ENCODE measurements at places on chromosomes 1 and 21.
A peak's percentile ranks its signal among the peaks of the same experiment; 100 is the strongest.

GRCh38 chr1:67724928-67725560 is 40.0 kb downstream of the GADD45A start:
- no peak for DNase-seq

GRCh38 chr1:18580691-18581419 is 49.8 kb upstream of the PAX7 start:
- no peak for DNase-seq

DNA sequence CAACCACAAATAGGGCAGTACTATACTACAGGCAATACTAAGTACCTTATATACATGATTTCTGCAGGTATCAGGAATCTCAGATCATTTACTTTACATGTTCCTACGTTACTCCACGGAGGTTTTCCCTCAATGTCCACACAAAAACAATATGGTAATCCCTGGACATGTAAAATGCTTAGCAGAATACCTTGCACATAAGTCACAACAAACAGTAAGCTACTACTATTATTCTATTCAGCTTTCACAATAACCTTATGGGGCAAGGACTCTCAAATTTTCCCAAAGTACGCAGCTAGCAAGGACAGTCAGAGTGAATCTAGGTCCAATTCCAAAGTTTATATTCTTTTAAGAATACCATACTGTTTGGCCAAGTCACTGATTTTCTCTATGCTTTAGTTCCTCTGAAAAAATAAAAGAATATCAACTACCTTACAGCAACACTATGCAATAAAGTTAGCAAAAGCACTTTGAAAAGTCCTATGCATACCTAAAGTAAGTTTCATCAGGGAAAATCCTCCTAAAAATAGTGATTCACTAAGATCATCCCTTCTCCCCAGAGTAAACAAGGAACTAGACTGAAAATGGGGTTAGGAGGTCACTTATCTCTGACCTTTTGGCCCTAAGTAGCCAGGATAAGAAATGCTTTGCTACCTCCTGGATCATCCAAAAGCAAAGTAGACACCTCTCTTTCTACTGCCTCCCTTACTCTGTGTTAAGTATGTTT is 67.4 kb downstream of the LUZP1 start:
- no peak for DNase-seq

DNA sequence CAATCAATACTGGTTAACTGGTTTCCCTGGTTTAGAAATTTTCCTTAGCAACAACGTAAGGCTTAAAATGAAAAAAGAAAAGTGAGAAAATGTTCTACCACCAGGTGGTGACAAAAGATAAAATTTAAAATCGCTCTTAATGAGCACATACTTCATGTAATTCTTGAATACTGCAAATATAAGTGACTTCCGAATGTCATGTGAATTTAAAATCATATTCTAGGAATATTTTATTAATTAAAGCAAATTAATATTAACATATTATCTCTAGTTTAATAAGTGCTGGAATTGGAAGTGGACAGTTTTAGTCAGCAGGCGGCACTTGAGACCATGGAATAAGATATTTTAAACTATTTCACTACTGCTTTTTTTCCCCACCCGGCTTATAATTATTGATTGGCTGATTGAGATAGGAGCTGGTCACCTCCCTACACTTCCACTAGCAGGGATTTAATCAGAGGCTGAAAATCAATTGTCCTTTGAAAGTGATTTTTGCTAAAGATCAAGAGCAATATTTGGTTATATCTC is 5.0 kb upstream of the ADAMTS1 start:
- DNase-seq = no peak

DNA sequence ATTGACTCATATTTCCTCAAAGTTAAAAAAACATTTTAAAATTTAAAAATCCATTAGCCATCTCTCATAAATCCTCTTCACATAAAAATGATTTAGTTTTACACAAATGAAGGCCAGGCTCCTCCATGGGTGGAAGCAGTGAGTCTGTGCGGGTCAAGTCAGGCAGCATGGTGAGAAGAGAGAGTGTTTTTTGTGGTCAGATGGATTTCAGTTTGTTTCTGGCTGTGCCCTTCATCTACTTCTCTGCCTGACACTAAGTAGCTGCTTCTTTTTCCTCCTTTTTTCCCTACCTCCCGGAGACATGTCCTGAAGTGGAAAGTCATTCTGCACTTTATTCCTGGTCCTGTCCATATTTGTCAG is 10.3 kb downstream of the PLA2G4A start:
- DNase-seq = no peak

- no peak for DNase-seq
Observed at GRCh38 chr1:24235921-24236788, 49.1 kb upstream of the IFNLR1 start.

- DNase-seq = no peak
Observed at GRCh38 chr1:54986025-54986424, 5.6 kb downstream of the TMEM61 start.

- DNase-seq = peak; percentile 53
Observed at GRCh38 chr1:204431310-204432184, 19.9 kb upstream of the PPP1R15B start.

DNA sequence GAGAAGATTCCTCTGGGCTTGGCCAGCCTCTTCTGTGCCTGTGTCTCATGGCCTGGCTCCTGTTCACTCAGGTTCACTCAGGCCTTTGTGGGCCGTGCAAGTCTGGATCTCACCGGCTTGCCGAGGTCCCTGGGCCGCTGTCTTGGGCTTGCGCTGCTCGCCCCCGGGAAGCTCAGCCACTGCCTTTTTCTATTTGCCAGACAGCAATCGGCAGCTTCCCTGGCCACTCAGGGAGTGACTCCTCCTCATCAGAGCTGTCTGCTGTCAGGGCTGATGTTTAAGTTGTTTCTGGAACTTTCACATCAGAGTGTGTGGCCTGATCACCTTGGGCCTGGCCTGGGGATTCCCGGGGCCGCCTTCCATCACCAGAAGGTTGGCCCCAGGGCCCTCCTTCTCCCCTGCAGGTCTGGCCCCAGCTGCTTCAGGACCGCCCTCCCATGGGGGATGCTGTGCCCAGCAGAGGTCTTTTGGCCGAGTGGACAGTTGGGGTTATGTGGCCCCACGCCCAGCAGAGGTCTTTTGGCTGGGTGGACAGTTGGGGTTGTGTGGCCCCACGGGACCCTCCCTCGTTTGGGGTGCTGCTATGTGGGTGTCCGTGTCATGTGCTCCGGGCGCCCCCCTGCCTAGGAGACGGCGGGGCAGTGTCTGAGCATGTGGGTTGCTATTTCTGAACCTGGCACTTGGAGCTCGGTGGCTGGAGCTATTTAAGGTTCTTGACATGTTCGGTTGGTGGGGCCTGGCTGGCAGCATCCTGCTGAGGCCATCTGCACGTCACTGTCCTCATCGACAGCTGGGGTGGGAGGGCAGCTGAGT is 12.5 kb downstream of the SLX9 start:
- no peak for DNase-seq

- DNase-seq = no peak
Observed at GRCh38 chr1:56566994-56567393, 12.4 kb downstream of the PLPP3 start.

- no peak for DNase-seq
Observed at GRCh38 chr1:206911064-206911663, 10.6 kb downstream of the FCMR start.

DNA sequence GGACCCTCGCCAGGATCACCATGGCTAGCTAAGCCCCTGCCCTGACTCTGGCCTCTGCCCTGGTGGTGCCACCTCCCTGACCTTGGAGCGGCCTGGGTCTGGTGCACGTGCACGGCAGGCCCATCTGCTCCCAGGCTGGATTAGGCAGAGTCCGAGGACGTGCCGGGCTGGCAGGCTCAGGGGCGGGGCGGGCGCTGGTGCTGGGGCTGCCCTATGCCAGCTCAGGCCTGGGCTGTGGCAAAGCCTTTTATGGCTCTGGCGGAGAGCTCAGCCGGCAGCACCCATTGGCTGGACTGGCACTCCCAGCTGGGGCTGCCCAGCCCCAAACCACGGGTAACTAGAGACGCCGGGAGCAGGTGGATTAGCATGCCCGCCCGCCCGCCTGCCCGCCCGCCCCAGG is 17.1 kb upstream of the EDN2 start:
- no peak for DNase-seq

GRCh38 chr1:8363767-8364301 is 45.9 kb downstream of the SLC45A1 start:
- DNase-seq = no peak

- DNase-seq = no peak
Observed at GRCh38 chr1:26784886-26785285, 2.9 kb upstream of the PIGV start.

- DNase-seq = no peak
Observed at GRCh38 chr1:149942207-149942606, 5.5 kb upstream of the MTMR11 start.

DNA sequence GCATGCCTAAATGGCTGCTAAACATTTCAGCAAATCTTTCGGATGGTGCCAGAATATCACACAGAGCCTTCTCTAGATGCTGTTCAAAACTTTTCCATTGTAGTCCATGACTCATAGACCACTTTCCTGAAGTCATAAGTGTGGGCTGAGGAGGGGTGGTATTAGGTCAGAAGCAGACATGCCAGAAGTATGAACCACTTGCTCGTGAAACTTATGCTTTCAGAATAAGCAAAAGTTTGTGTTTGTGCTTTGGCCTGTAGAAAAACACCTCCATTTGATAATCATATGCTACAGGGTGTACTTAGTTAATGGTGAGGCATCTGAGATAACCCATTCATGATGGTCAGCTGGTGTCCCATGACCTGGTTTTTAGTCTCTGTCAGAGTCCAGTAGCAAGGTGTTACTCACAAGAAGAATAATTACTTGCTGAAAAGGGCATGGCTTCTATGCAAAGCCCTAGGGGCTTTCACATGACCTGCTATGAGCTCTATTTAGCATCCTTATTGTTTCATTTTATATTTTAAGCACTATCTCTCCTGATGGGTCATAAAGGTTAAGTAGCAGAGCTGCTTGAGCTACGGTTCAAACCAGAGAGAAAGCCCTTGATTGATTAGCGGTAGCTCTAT is 183.1 kb upstream of the IVNS1ABP start:
- DNase-seq = no peak

DNA sequence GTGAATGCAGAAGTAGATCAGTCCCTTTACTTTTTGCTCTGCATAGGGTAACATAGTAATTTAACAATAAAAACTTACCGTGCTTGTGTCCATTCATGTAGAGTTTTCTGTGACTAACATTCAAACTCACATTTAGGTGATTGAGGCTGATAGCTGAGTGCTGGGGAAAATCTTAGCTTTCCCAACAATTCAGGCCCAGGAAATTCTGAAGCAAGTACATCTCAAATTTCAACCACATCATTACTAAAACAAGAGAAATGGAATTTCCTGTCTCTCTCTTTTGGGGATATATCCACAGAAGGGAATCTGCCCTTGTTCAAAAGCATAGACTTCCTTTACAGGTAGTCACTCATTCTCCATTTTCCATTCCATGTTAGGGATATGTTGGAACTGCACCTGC is 33.1 kb upstream of the C1orf146 start:
- no peak for DNase-seq

DNA sequence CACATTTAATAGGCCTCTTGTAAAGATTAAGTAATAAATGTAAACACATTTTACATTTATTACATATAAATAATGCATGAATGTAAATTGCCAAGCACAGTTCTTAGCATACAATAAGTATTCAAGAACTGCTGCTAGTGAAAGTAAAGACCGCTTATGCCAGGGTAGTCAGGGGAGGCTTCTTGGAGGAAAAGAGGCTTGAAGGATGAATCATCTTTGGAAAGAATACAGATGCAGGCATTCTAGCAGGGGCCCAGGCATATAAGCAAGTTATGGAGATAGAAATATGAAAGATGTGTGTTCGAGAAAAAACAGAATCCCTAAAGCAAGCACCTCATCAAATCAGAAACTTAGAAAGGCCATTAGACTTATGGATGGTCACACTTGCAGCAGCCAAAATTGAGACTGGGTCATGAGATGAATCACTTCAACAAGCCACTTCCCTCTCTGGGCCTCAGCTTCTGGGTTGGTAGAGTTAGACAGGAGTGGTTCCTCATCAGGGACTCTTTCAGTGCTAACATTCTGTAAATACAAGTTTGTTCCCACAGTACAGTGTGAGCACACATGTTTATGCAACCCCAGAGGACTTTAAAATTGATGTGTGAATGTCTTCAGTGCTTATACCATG is 79.8 kb upstream of the ROR1 start:
- DNase-seq = no peak

Data from effector memory CD4-positive, alpha-beta T cell (primary cell).